Activated CD4-positive, CD25-positive, alpha-beta regulatory T cell treated with anti-CD3 and anti-CD28 coated beads, Interleukin-2, amount 50 U/mL, for 72 hours (primary cell): ENCODE measurements at places on chromosomes 1 and 21.

DNA sequence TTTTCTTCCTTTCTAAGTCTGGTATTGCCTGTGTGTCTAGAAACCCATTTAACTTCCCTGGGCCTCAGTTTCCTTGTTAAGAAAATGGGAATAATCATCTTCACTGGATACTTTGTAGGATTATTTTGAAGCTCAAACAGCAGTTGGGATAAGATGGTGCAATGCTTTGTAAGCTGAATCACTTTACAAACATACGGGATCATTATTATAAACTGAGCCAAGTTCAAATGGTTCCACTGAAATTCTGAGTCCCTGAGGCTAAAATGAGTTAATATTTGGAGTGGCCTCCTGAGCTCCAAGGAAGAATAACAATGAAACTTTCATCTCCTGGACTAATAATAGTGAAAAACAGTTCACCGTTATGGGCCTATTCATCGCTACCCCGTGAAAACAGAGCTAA is 388.0 kb downstream of the PLPP3 start:
- DNase-seq: no peak

GRCh38 chr1:8164670-8165069 is 138.6 kb upstream of the ERRFI1 start:
- DNase-seq: no peak

DNA sequence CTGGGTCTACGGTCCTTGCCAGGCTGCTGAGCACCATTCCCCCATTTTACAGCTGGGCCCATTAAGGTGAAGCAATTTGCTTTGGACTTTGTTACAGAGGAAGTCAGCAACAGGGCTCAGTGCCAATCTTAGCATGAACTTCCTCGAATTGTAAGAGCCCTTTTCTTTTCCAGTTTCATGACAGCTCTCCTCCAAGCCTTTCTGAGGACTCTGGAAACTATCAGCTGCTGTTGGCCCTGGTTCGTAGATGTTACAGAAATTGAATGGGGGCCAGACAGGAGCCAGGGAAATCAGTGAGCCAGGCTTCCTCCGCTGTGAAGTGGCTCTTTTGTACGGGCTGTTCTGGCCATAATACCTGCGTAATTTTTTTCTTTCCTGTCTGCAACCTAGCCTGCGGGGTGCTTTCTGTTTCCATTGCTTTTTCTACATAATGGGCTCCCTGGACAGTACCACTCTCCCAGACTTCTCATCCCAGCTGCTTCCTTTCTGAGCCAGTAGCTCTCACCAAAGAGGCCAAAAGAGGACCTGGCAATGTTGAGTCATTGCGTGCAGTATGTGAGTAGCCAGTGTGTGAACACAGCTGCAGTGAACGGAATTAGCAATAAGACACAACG is 386.3 kb downstream of the DISC1 start:
- DNase-seq: no peak

DNA sequence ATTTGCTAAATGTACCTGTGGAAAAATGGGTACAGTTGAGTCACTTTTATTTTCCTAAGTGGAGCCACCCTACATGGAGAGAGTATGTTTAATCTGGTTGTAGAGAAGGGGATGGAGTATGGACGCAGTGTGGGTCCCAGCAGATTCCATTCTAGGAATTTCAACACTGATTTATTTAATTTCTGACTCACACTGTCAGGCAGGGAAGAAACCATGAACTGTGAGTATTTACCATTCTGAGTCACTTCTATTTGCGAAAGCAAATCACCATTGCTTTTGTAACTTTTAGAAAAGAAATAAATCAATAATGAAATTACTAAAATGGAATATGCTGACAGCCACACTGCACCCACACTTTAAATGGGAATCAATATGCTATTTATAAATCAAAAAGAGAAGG is 339.0 kb downstream of the DSCAM start:
- DNase-seq: no peak

- no peak for DNase-seq
Observed at GRCh38 chr1:2060072-2060471, 9.9 kb downstream of the PRKCZ start.

DNA sequence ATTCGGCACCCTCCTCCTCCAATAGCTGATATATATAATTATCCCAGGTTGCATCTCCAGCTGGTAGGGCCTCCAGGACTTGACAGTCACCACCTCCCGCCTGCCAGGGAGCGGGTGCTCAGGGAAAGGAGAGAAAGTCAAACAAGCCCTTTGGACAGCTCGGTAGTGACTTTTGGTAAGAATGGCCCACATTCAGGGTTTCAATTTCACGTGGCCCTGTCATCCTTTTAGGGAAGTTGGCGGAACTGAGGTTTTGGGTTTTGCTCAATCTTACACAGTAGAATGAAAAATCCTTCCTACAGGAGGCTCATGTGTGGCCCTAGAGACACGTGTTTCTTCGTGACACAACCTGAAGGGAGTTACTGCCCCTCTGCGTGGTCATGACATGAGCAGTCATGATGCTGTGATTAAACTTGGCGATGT is 44.2 kb downstream of the CAPN8 start:
- DNase-seq: no peak

DNA sequence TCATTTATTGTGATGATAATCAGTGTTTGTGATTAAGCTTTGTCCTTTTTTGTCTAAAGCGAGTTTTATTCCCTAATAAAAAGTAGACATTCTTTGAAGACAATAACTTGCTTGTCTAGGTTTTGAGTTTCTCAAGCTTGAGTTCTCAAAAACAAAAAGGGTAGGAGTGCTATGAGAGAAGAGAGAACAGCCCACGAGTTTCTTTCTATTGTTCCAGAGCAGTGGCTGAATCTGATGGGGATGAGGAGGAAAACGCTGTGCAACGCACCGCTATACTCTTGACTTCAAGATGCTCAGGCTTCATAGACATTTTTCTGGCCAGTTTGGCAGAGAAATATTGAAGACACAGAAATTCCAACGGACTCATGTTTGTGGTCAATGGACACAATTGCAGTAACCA is 669.8 kb upstream of the B3GALT2 start:
- DNase-seq: no peak

- DNase-seq: no peak
Observed at GRCh38 chr1:87197641-87198040, 131.0 kb upstream of the LMO4 start.

- DNase-seq: no peak
Observed at GRCh38 chr1:116159611-116160010, 48.4 kb downstream of the MAB21L3 start.

GRCh38 chr1:51671527-51672325 is 54.8 kb downstream of the OSBPL9 start:
- no peak for DNase-seq

- no peak for DNase-seq
Observed at GRCh38 chr1:227920896-227921295, 26.8 kb downstream of the WNT9A start.

- DNase-seq: no peak
Observed at GRCh38 chr1:160521554-160521953, 1.5 kb downstream of the SLAMF6 start.

- no peak for DNase-seq
Observed at GRCh38 chr1:233993651-233994050, 89.2 kb downstream of the SLC35F3 start.

- no peak for DNase-seq
Observed at GRCh38 chr21:34148826-34149558, 75.6 kb downstream of the MRPS6 start.

DNA sequence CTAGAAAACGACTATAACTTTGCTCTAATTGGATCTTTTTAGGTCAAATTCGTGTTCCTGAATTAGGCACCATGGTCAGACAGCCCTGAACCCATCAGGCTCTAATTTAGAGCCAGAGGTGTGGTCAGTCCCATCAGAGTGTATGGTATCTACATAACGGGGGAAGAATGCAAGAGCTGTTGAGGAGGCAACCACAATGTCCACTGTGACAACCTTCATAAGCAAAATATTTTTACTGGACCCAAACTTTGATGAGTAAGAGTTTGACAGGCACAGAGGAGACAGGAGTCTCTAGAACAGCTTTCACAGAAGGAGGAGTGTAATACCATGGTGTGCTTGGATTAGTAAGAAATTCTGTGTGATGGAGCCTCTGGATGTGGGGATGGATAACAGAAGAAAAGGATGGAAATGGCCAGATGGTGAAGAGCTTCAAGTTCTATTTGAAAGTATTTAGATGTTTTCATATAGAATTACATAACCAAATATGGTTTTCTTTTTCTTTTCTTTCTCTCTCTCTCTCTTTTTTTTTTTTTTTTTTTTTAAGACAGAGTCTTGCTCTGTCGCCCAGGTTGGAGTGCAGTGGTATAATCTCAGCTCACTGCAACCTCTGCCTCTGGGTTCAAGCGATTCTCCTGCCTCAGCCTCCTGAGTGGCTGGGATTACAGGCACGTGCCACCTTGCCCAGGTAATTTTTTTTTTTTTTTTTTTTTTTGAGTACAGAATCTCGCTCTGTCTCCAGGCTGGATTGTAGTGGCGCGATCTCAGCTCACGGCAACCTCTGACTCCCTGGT is 24.9 kb downstream of the UBE2U start:
- no peak for DNase-seq

DNA sequence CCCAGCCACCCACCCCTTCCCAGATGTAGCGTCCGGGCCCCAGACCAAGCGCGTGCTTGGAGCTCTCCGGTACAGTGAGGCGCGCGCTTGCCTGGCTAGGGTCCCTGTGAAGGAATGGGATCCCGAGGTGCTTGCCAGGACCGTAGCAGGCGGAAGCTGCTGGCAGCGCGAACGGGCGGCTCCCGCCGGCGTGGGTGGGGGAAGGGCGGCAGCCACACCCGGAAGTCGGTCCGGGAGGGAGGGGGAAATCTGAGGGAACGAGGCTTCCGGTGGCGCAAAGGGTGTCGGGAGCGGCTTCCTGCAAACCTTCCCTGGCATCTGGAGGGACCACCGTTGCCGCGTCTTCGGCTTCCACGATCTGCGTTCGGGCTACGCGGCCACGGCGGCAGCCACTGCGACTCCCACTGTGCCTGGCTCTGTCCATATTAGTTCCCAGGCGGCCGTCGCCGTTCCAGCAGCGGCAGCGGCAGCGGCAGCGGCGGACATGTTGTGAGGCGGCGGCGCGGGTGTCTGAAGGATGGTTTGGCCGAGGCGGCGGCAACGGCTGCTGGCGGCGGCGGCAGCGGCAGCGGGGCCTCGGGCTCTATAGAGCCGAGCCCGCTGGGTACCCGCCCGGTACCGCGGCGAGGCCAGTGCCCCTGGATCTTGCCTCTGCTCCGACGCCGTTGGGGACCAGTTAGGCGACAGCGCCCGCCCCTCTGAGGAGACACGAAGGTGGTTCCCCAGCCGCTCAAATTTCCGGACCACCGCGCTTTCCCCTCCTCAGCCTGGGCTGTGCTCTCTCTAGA is at the start of gene DR1:
DR1 (plus strand) TSS at position 275 of the 788 bp plus-strand sequence. CDS start 739 bp downstream, outside the sequence.
- DNase-seq: peak; percentile 94
